ENCODE measurements at places on chromosomes 6 and 20.
A peak's percentile ranks its signal among the peaks of the same experiment; 100 is the strongest.

DNA sequence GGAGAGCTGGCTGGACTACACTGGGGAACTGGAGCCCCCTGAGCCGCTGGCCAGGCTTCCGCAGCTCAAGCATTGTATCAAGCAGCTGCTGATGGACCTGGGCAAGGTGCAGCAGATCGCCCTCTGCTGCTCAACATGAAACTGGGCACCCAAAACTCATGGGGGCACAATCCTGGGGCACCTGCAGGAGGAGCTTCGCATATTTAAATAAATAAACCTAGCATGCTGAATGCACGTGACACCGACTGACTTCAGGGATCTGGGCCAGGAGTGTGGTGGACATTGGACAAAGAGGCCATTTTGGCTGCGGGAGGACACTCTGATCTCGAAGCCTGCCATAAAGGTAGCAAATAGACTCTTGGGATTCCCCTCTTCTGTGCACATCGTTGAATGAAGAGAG is 6.8 kb downstream of the SCAND1 start:
- peak; percentile 3 for DNase-seq

DNA sequence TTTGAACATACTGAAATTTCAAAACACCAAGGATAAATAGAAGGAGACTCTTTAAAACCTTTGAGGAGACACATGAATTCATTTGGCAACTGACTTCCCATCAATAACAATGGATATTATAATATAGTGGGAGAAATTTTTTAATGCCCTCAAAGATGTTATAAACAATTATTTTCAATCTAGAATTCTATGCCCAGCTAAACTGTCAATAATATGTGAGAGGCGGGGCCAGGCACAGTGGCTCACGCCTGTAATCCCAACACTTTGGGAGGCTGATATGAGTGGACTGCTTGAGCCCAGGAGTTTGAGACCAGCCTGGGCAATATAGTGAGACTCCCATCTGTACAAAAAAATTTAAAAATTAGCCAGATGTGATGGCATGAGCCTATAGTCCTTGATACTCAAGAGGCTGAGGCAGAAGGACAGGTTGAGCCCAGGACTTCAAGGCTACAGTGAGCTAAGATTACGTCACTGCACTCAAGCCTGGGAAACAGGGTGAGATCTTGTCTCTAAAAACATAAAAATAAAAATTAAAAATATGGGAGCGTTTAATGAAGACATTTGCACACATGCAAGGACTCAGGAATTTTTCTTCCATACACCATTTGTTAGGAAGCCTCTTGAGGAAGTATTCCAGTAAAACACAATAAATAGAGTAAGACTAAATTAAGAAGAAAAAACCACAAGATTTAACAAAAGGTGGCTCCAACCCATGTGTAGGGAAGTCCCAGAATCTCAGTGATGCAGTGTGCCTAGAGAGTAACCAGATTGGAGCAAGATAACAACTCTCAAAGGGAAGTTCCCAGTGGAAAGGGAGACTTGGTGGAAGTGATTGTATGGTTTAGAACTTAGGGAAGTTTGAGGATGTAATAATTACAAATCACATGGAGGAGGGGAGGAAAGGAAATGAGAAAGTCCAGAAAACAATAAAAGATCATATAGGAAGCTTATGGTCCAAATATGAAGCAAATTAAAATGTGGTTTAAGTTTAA is 26.3 kb upstream of the ETV7 start:
- DNase-seq = no peak

- DNase-seq = no peak
Measured at GRCh38 chr6:148460876-148461646, 118.4 kb downstream of the SASH1 start.

DNA sequence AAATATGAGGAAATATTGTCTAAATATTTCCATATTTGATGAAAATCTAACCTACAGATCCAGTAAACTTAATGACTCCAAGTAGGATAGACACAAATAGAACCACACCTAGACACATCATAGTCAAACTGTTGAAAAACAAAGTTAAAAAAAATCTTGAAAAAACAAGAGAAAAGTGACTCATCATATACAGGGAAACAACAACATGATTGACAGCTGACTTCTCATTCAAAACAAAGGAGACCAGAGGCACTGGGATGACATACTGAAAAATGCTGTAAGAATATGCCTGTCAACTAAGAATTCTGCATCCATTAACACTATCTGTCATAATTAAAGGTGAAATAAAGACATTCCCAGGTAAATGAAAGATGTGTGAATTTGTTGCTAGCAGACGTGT is 38.8 kb downstream of the BMP2 start:
- DNase-seq = no peak

GRCh38 chr6:50956014-50956413 is 137.3 kb downstream of the TFAP2B start:
- DNase-seq = no peak

GRCh38 chr6:142845624-142846458 is 99.1 kb downstream of the HIVEP2 start:
- DNase-seq = peak; percentile 23

DNA sequence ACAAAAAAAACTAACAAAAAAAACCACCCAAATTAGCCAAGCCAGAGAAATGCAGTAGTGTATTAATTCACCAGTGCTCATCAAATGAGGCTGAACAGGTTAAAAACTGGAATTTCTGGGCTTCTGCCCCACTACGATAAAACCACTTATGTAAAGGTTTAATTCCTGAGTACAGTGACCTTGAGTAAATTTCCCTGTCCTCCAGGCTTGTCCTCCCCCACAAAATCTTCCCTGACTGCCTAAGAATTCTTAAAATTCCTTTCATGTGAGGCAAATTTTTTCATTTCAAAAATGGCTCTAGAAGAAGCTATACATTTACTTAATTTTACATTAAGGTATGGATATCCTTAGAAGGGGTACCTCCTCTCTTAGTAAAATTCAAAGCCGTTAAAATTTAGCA is 80.1 kb upstream of the ID4 start:
- DNase-seq = no peak
